Stimulated activated CD8-positive, alpha-beta memory T cell treated with anti-CD3 and anti-CD28 coated beads, Interleukin-7, amount 100 ng/mL, for 4 hours (primary cell): ENCODE measurements at places on chromosomes 7 and 10.

DNA sequence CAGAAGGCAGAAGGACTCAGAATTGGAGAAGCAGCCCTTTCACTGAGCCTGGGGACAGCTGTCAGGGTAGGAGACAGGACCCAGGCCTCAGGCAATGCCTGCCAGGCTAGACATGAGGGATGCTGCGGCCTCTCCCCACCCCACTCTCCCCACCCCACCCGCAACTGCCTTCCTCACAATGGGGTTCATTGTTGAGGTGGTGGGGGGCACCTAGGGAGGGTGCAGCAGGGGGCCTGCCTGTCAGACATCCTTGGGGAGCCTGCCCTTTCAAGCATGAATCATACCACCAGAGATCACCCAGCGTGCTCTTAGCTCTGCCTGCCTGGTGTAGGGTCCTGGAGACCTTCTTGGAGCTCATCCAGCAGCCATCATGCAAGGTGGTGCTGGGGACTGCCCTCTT lies at the start of gene C10orf62:
Gene C10orf62, plus strand, starts transcription at position 243 of the 400 bp plus-strand sequence. CDS start 177 bp downstream, outside the sequence.
- no peak for DNase-seq

DNA sequence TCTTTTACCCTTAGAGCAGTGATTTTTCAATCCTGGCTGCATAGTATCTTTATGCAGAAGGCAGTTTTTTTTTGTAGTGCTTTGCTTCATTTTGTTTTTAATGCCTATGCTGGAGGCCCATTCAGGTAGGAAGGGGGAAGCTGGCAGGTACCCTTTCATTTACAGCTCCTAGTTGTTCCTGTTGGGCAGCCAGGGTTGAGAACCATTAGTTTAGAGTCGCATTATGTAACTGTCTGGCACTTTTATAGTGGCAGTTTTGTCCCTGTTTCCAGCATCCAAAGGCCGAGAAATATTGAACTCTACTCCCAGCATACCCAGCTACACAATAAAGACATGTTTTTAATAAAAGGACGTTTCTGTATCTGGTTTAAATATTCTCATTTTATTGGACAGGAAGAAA lies 110.6 kb downstream of the CCDC3 start:
- no peak for DNase-seq

DNA sequence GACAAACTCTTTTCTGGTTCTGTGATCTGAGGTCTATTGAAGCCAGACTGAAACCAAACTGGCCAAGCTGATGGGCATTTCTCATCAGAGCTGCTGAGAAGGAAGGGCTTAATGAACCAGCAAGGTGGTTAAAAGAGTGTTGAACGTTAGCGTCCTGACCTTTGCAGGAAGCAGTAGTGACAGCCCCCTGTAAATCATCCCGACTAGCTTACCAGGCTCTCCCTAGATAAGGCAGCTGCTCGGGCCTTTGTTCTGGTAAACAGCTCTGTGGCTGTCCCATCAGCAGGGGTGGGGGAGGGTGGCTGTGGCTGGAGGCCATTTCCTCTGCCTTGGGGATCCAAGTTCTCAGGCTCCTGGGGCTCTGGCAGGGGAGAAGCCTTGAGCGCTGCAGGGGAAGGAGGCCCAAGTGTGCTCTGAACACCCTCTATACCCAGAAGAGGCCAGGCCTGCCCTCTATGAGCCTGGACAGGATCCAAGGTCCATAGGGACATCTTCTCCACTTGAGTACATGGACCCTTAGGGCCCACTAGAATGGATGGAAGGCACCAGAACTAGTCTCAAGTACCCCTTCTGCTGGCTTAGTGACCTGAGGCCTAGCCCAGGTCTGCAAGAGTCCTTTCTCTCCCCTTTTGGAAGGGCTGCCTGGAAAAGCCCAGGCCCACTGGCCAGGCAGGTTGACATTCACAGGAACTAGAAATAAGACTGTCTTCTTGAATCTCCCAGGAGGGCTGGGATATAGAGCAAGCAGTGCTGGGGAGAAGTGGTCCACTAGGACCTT lies 134.6 kb downstream of the ARHGAP22 start:
- no peak for DNase-seq

DNA sequence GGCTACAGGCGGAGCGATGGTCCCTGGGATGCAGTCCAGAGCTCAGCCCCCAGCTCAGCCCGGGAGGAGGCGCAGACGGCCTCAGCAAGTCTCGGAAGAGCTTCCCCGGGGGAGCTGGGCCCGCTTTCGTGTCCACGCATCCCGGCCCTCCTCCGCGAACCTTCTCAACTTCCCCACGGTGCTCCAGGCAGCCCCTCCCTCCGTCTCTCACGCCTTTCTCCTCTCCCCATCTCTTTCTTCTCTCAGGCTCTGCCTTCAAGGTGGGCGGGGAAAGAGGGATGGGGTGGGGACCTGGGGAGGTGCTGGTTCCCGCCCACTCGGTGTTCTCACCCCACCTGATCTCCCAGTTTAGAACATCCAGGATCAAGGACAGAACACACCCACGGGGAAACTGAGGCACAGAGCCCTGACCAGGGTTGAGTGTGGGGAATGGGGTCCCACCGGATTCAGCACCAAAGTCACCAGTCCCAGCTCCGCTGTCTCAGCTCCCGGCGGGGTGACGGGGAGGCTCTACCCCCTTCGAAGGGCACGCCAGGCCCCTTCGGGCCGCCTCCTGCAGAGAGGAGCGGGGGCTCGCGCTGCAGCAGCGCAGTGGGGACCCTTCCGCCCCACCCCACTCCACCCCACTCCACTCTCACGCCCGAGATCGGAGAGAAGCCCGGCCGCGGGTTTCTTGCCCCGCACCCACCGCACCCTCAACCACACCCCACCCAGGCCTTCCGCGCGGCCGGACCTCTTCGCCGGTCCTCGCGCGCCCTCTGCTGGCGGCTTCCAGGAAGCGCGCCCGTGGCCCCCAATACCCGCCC lies 18.2 kb downstream of the POLL start:
- DNase-seq: peak; percentile 34

DNA sequence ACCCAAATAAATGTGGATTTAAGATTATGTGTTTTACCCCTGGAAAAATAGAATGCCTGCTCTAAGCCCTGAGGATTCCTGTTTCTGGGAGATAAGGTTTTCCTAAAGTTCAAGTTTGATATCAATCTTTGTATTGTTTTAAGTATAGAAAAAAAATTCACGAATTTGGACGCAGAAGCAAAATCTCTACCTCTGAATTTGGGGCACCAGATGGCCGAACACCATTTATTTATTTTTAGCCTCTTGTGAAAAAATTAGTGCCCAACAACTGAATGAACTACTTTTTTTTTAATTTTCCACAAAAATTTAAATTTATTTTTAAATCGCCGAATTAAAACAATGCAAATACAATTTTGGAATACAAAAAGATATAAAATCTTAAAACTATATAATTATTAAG lies 128.1 kb upstream of the SP4 start:
- DNase-seq: no peak

GRCh38 chr10:29698773-29699490 lies 64.2 kb upstream of the SVIL start:
- no peak for DNase-seq

DNA sequence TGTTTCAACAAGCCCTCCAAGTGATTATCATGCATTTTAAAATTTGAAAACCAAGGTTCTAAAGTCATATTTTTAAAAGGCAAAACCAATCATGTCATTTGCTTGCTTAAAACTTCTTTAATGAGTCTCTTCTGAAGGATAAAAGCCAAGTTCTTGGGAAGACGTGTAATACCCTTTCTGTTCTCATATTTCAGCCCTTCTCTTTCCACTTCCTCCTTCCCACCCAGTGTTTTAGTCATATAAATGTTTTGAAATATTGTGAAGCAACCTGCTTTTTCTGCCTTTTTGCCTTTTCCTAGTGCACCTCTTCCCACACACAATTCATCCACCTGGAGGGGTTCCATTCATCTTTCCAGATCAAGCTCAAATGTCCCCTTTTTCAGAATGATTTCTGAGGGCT lies 211.1 kb upstream of the LRRTM3 start:
- DNase-seq: no peak

DNA sequence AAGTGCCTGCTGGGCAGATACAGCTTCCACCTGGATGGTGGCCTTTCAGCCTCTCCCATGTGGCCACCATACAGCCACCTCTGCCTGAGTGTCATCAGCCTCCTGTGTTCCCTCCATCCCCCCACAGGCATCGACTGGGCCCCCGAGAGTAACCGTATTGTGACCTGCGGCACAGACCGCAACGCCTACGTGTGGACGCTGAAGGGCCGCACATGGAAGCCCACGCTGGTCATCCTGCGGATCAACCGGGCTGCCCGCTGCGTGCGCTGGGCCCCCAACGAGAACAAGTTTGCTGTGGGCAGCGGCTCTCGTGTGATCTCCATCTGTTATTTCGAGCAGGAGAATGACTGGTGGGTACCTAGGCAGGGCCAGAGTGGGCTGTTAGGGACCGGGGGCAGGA lies 13.4 kb downstream of the ARPC1B start:
- DNase-seq: no peak

- DNase-seq: no peak
These were observed 500.8 kb downstream of the AUTS2 start for GRCh38 chr7:70098905-70099672.

- DNase-seq: no peak
These were observed 505.1 kb downstream of the DNAJB6 start for GRCh38 chr7:157841773-157842370.

DNA sequence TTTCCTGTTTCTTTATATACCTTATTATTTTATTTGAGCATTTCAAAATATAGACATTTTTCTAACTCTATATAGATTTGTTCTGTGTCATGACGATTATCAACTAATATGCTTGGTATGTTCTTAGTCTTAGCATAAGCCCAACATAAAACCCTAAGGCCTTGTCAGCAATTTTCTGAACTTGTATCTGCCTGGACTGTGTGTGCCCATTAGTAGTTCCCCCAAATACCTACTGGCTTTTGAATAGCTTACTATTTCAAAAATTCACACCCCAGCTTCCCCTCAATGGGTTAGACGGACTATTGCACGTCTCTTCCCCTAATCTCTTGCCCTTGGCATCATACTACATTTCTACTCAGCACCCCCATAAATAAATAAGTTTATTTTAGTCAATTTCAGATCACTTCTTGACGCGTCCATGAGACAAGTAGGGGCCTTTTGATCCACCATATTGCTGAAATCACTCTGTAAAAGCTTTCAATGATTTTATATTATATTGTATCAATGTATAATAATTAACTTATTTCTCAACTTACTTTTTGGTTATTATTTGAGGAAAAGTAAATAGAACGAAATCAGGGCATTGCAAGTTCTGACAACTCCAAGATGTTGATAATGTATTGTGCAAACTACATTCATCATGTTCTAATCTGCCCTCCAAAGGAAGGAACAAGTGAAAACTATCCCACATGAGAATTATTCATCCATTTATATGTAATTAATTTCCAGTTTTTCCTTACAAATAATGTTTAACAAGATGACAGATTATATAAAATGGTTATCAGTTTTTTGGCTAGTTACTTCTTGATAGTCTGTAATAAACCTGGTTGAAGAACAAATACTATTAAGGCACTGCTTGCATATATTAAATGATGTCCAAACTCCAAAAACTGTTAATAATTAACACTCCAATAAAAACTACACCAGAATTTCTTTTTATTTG lies 1.1 kb upstream of the AKR1C3 start:
- no peak for DNase-seq

DNA sequence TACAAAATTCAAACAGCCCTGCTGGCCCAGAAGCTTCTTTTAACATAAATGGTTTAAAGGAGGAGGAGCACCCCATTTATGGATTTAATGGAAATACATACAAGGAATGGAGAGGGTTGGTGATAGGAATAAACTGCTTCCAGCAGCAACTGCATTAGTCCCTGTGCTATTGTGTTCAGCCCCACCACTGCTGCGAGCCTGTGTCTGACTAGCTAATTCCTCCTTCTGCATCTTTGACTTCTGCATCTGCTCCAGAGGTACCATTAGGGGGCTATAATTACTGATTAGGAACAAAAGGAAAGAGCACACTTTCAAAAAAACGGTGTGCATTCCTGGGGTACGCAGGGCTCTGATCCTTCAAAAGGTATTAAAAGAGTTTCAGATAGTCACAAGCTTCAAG lies 24.8 kb downstream of the CDCA7L start:
- DNase-seq: no peak

DNA sequence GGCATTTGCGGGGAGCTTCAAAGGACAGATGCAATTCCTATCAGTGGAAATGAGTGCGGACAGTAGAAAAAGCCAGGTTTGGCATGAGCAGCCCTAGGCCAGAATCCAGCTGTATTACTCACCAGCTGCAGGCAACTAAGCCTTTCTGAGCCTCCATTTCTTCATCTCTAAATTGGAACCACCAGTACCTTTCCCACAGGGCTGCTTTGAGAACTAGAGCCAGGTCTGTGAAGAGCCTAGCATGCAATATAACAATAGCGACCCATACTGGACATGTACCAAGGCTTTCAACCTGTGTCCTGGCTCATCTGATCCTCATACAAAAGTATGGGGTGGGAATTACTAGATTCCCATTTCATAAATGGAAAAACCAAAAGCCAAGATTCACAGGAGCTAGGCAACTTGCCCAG lies 101.0 kb downstream of the GSAP start:
- DNase-seq: no peak

GRCh38 chr7:66837661-66838060 lies 83.4 kb upstream of the TMEM248 start:
- DNase-seq: no peak

- no peak for DNase-seq
These were observed 566.9 kb downstream of the PTPRN2 start for GRCh38 chr7:158020706-158021095.

DNA sequence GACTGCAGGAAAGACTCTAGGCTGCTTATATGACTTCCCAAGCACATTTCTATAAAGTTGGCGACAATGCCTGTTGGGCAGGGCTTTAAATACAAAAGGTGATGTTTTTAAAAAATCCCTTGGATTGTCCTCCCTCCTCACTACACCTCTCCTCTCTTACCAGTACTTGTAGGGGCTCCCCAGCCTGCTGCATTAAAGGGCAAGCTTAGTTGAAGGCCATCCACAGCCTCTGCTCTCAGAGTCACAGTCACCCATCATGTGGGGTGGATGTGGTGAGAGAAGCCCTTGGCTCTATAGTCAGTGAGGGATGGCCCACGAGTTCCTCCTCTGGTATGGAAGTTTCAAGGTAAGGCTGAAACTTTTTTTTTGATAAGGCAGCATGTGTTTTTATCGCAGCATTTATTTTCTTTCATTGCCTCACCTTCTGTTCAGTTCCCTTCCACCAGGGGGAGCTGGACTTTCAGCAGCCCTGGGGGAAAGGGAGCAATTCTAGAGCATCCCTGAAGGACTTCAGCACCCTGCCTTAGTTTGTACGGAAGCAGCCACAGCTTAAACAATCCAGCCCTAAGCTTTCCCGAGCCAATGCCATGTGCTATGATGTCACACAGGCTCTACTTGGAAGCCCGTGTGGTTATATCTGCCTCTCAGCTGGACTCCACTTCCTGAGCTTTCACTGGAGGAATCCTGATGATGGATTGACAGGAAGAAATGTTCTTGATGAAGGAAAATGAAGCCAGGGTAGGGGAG lies 131.9 kb downstream of the CALCR start:
- no peak for DNase-seq

- no peak for DNase-seq
These were observed 57.2 kb downstream of the MGAM2 start for GRCh38 chr7:142168746-142169145.
